Foreskin keratinocyte (primary cell): ENCODE measurements at places on chromosomes 16 and 17.

DNA sequence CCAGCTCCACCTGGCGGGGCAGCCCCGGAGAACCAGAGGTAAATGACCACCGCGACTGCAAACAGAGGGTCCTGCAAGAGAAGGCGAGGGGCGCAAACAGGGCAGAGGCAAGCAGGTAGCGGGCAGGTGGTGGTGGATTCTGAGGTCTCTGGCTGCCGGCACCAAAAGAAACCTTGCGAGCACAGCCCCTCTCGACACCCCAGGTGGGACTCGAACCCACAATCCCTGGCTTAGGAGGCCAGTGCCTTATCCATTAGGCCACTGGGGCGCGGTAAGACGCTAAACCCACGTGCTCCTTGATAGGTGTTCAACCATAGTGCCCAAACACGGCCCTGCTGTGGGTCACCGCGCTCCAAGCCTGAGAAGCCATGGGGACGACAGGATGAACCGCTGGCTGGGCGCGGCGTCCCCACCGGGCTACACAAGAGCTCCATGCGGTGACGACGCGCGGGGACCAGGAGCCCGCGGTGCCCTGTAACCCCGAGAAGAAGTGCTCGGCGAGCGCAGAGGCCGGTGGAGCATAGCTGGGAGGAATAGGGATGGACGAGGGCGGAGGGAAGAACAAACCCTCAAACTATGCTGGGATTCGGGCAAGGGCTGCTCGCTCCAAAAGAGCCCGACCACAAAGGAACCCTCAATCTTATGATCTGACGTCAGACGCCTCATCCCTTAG, 12.4 kb downstream of the ATP5PD start:
- DNase-seq = peak; percentile 77

DNA sequence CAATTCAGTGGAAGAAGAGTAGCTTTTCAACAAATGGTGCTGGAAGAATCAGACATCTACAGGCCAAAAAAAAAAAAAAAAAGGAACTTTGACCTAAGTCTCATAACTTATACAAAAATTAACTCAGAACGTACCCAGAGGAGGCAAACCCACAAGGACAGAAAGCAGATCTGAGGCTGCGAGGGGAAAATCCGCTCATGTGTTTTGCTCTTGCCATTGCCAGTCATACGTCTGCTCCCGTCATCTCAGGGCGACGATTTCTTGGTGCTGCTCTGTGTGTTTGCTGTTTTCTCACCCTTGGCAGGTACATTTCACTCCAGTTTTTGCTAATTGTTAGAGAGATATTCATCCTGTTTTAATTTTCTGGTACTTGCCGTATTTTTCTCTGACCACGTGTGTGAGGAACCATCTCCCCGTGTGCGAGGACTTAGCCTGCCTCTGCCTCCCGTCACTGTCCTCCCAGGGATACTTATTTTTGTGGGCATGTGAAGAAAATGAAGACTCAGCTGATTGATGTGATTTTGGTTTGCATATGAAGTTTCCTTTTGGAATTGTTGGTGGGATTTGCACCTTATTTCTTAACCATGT, 33.4 kb upstream of the ACSF3 start:
- DNase-seq = no peak

DNA sequence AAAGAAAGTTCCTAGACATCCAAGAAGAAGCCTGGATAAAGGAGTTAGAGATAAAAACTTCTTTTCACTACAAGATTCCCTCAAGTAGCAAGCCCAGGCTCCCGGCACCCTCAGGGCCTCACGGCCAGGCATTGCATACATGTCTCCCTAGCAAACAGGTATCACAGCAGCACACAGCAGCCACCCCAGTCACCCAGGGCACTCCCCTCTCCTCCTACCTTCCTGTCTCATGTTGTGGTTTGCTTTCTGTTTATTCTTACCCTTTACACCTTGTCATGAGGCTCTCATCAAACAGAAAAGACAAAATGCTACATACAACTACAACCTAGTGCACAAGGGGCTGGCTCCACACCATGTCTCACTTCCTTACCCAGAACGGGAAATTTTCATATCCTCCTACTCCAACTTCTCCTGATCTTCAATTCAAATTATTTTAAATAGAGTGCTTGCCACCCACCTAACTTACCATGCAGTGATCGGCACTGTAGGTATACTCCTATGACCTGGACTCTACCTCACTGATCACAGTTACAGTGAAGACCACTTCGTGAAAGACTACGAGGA, 42.7 kb downstream of the XPO6 start:
- DNase-seq = no peak

- DNase-seq = peak; percentile 6
These were observed 834 bp downstream of the CDH8 start for GRCh38 chr16:62035115-62036092.

GRCh38 chr16:88316941-88317612, 65.7 kb upstream of the ZNF469 start:
- no peak for DNase-seq

- DNase-seq = no peak
These were observed 134.4 kb downstream of the SKAP1 start for GRCh38 chr17:48295362-48296288.

GRCh38 chr16:73354434-73354833, 306.5 kb upstream of the ZFHX3 start:
- DNase-seq = no peak

- no peak for DNase-seq
These were observed 42.5 kb downstream of the MYH3 start for GRCh38 chr17:10614536-10615155.

GRCh38 chr17:1469231-1469852, 13.3 kb upstream of the CRK start:
- no peak for DNase-seq
